Vagina (tissue), 2 donors: ENCODE measurements at places on chromosomes 12 and 14.

GRCh38 chr14:68420350-68420749 lies 372.5 kb downstream of the ZFP36L1 start:
- no peak for DNase-seq

DNA sequence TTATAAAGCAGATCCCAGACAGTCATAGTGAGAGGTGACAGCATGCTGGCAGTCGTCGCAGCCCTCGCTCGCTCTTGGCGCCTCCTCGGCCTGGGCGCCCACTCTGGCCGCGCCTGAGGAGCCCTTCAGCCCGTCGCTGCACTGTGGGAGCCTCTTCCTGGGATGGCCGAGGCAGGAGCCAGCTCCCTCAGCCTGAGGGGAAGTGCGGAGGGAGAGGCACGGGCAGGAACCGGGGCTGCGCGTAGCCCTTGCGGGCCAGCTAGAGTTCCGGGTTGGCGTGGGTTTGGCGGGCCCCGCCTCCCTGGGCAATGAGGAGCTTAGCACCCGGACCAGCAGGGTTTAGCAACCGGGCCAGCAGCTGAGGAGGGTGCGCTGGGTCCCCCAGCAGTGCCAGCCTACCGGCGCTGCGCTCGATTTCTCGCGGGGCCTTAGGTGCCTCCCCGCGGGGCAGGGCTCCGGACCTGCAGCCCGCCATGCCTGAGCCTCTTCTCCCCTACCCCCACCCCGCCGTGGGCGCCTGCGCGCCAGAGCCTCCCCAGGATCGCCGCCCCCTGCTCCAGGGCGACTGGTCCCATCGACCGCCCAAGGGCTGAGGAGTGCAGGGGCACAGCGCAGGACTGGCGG lies 451.2 kb upstream of the DCN start:
- no peak for DNase-seq

GRCh38 chr12:96314723-96315122 lies 85.5 kb downstream of the CDK17 start:
- no peak for DNase-seq

GRCh38 chr12:24697295-24697694 lies 251.6 kb downstream of the BCAT1 start:
- DNase-seq, result no peak

- no peak for DNase-seq
Observed at GRCh38 chr12:39975374-39975918, 130.4 kb downstream of the SLC2A13 start.

GRCh38 chr12:53990311-53991076 lies 5.5 kb downstream of the HOXC10 start:
- DNase-seq, result no peak

GRCh38 chr12:121925358-121925695 lies 6.9 kb downstream of the CFAP251 start:
- DNase-seq, result no peak

GRCh38 chr14:73909681-73910080 lies 23.0 kb downstream of the ZNF410 start:
- DNase-seq, result no peak

- no peak for DNase-seq
Observed at GRCh38 chr14:40413136-40413535, 980.9 kb upstream of the FBXO33 start.
